ENCODE measurements at places on chromosomes 5 and 9.

- DNase-seq: no peak
Measured at GRCh38 chr5:74454263-74455030, 186.1 kb downstream of the ENC1 start.

DNA sequence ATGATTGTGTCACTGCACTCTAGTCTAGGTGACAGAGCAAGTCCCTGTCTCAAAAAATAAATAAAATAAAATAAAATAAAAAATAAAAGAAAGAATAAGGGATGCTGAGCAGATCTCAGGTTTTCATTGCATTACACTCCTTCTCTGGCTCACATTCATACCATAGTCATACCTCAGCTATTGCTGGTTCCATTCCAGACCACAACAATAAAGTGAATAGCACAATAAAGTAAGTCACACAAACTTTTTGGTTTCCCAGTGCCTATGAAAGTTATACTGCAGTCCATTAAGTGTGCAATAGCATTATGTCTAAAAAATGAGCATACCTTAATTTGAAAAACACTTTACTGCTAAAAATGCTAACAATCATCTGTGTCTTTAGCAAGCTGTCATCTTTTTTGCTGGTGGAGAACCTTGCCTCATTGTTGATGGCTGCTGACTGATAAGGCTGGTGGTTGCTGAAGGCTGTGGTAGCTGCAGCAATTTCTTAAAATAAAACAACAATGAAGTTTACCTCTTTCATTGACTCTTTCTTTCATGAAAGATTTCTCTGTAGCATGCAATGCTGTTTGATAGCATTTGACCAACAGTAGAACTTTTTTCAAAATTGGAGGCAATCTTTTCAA lies 415.7 kb downstream of the ZNF608 start:
- DNase-seq: no peak

DNA sequence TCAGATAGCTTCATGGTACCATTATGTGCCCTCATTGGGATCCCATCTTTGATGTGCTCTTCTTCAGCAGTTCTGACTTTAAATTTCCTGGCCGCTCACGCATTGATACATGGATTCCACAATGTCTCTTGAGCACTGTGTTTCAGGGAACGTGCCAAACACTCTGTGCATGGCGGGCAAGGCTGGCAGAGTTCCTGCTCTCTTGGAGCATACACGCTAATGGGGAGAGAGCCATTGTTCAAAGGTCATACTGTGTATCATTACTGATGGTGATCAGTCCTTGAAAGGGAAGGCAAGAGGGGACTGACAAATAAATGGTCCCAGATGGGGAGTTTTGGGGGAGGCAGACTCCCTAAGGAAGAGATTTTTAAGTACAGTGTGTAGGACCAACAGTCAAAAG lies 52.3 kb downstream of the AMBP start:
- no peak for DNase-seq

DNA sequence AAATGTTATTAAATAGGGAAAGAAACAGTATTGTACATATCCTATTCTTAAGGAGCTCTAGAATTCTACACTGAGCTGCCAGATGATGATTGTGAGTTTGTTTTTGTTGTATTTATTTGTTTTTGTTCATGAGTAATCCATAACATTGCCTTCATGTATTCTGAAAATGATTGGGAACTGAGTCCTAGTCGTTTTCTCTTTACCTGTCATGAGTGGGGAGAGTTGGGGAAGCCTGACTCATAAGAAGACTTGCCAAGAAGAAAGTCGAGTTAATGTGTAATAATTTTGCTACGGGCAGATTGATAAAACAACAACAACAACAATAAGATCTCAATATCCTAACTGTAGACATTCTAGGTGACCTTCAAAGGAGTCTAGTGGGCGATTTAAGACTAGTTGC lies 103.8 kb downstream of the ANKRD55 start:
- no peak for DNase-seq

DNA sequence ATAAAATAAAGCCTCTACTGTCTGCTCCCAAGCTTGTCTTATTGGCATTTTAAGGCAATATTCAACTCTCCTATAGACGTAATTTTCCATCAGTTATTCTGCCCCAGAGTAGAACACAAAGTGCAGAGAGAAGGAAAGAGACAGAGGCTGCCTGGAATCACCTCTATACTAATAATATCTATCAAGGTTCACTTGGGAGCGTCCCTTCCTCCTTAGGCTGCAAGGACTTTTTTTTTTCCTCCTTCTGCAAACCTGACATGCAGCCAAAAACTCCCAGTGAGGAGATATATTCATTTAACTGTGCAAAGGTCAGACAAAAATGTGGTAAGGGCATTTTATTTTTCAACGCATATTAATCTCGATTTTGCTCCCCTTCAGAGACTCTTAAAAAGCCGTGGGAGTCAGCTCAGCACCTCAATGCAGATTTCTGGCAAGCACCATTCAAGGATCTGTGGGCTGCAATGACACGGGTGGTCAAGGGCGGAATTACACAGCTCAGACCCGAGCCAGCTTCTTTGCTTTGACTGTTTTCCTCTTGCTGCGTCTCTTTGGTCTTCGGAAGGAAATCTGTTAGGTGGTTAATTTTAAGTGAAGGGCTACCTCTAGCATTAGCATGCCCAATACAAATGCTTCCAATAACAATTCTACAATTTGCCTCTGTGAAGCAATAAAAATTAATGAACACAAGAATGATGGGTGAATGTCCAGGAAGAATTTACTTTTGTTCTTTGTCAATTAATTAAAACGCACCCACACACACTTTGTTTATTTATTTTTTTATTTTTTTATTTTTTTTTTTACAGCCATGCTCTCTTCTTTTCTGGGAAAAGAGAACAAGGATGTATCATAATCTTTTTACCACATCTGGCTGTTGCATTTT lies 587.7 kb upstream of the GRAMD2B start:
- peak; percentile 3 for DNase-seq

GRCh38 chr9:7676609-7677156 lies 122.9 kb downstream of the DMAC1 start:
- peak; percentile 57 for DNase-seq

GRCh38 chr5:14121552-14121951 lies 21.6 kb upstream of the TRIO start:
- no peak for DNase-seq

GRCh38 chr5:157867751-157868387 lies 8.9 kb upstream of the CLINT1 start:
- no peak for DNase-seq

GRCh38 chr5:91830361-91830953 lies 447.3 kb upstream of the ARRDC3 start:
- DNase-seq: no peak

GRCh38 chr5:115465431-115465830 lies 79.1 kb downstream of the FEM1C start:
- DNase-seq: no peak

- DNase-seq: no peak
Measured at GRCh38 chr9:87039809-87040392, 92.6 kb upstream of the GAS1 start.

- no peak for DNase-seq
Measured at GRCh38 chr9:131516100-131516499, 13.4 kb downstream of the POMT1 start.

DNA sequence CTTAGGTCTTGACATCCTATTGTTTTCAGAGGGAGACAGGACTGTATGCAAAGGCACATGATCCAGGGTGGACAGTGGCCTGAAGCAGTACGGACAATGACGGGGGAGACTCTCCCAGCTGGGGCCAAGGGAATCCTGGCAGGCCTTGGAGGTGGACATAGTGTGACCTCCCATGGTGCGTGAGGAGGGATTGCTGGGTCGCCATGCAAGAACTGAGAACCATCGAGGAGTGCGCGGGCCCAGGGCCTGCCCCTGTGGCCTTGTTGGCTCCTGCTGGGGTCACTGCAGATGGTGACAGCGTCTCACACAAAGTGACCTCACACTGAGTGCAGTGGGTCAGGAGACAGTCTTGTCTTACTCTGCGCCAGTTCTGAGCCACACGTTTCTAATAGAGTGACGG lies 192.4 kb downstream of the GADD45G start:
- DNase-seq: no peak

- no peak for DNase-seq
Measured at GRCh38 chr9:136407911-136408310, 2.5 kb downstream of the ENTR1 start.

DNA sequence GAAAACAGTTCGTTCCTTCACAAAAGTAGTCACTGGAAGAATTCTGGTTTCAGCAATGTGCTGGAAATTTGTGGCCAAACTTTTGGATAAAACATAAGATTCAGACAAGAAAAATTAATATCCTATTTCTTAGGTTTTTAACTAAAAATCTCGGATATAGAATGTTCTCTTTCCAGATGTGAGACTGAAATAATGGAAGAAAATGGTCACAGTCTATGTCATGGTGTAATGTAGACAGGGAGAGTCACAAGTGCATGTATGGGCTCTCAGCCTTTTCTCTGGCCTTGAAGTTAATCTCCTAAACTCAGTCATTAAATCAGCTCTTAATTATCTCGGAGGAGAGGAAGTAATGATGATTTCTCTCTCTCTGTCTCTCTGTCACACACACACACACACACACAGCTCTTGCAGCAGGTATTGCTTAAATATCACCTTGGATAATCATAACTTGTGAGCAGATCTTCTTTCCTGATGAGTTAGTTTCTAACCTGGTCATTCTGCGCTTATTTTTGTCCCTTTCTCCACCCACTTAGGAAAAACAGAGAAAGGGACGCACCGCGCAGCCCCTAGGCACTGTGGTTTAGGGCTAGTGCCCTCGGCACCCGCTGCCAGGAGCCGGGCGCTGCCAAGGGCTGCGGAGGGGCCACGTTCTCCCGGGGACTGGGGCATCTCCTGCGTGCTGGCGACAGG lies 672 bp upstream of the ITGA2 start:
- DNase-seq: no peak

- no peak for DNase-seq
Measured at GRCh38 chr5:107155707-107156106, 515.0 kb downstream of the EFNA5 start.

GRCh38 chr5:543755-544674 lies 19.8 kb upstream of the SLC9A3 start:
- DNase-seq: no peak

GRCh38 chr9:7392148-7392547 lies 407.4 kb downstream of the DMAC1 start:
- no peak for DNase-seq

- no peak for DNase-seq
Measured at GRCh38 chr9:93204470-93205043, 20.6 kb downstream of the WNK2 start.

GRCh38 chr5:177457852-177458681 lies 11.5 kb downstream of the PRR7 start:
- no peak for DNase-seq

- no peak for DNase-seq
Measured at GRCh38 chr9:106655966-106656365, 207.0 kb upstream of the ZNF462 start.

GRCh38 chr5:55866485-55866884 lies 15.3 kb downstream of the IL31RA start:
- no peak for DNase-seq

DNA sequence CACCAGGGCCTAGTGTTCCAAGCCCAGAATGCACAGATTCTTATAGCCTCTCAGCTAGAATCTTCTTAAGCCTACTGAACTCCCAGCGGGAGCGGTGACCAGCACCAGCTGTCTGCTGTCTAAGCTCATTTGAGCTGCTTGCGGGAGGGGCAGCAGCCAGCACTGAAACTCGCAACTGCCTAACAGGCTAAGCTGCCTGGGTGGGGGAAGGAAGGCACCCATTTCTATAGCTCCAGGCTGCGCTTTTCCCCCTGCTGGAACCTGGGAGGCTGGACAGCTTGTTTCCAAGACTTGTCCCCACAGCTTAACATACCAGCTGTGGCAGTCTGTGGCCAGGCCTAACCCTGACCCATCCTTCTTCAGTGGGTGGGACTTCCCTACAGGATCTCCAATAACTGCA lies 512.9 kb downstream of the EFNA5 start:
- no peak for DNase-seq

- no peak for DNase-seq
Measured at GRCh38 chr9:88268886-88269285, 119.4 kb upstream of the SPIN1 start.

GRCh38 chr5:132764051-132764450 lies 13.0 kb downstream of the SEPTIN8 start:
- DNase-seq: no peak

GRCh38 chr9:34203992-34204635 lies 25.3 kb downstream of the UBAP1 start:
- no peak for DNase-seq

DNA sequence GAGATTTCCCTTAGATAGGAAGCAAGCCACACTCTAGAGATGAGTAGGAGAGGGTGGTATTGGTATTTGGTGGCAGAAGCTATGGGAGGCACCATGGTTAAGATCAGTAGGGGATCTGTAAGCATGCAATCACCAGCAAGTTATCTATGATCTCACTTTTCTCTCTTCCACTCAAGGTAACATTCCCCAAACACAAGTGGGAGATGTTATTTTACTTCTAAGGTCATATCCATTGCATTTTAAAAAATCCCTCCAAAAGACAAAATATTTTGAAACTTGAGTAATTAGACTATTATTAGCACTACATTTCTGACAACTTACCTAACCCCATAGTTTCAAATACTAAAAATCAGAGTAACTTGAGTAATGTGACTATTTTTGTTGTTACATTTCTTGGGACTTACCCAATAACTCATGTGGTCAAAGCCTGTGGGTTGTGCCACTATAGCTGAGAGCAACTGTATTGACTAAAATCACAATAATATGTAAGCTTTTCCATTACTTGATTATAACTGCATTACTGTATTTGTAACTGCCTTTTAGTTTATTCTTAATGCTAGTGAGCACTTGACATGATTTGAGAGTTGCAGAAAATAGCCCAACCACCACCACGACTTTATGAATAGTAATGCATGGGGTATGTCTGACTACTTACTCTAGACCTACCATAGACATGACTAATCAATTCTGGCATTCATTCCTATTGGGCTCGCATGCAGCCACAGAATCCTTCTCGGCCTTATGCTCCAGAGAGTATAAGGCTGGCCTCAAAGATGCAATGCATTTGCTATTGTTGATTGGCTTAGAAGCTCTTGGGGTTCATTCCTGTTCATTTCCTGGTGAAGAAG lies 264.7 kb downstream of the TRIM32 start:
- DNase-seq: no peak

DNA sequence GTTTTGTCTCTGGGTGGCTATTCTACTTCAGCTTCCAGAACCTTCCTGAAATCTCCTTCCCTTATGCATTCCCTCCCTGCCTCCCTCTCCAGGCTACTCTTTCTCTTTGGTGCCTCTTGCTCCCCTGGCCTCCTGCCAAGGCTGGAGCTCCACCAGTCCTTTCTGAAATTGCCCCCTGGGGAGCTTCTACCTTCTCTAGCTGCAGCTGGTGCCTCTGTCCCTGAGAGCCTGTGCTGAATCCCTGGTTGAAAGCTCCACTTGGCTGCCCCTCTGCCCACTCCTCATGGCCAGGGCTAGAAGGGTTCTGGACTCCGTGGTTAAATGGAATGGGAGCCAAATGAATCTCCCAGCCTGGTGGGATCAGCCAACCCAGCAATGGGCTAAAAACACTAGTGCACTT lies 80.1 kb downstream of the COL15A1 start:
- no peak for DNase-seq

- no peak for DNase-seq
Measured at GRCh38 chr5:169609716-169610115, 26.1 kb downstream of the SPDL1 start.

DNA sequence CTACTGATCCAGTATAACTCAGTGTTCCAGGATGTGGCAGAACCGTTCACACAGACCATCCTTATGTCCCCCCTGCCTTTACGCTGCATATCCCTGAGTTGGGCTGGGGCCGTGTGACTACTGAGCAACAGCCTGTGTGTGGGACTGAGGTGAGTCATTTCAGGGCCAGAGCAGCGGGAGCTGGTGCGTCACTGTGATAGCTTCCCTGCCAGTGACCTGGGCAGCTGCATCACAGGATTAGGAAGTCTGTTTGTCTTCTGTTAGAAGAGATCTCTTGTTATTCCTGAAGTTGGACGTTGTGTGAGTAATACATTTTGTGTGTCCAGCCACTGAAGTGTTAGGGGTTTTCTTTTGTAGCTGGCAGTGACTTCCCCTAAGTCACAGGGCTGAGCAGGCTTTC lies 35.6 kb downstream of the TPPP start:
- DNase-seq: peak; percentile 34

Measured in COLO829 (cell line).